ENCODE measurements at places on chromosomes 1 and 21.

DNA sequence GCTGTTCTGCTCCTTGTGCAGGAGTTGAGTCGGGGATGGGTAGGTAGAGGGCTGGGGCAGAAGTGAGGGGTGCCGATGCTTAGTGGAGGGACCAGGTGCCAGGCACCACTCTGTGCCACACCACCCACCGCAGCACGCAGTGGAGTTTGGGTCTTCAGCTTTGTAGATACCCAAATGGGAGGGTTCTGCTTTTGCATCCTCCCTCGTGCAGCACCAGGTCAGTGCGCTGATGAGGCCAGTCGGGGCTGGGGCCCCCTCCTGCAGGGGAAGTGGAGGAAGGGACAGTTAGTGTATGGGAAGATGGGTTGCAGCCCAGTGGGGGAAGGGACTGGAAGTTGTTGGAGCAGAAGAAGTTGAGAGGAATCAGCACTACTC lies 244.0 kb downstream of the RHOU start:
- DNase-seq = no peak

DNA sequence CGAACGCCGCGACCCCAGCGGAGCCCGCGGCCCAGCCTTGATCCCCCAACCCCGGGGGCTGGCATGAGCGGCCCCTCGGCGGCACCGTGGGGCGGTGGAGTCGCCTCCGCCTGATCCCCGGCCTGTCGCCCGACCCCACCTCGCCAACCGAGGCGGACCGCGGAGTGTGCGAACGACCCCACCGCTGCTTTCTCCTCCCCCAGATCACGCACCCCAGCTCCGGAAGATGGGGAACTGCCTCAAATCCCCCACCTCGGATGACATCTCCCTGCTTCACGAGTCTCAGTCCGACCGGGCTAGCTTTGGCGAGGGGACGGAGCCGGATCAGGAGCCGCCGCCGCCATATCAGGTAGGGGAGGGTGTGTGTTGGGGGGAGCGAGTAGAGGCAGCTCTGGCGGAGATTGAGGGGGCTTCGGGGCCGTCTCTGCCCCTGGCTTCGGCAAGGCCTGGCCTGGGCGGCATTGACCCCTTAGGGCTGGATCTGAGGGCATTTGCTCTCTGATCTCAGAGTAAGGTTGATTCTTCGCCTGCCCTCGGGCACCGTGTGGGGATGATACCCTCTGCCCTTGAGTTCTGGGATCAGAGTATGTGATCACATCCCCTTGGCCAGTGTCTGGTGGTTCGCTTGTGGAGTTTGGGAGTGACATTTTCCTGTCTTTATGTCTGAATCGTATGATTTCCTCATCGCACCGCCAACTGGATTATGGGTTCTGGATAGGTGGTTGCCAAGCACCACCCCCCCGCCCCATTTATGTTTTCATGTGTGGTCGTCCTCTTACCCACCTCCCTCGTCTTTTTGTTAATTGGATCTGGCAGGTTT lies 668 bp downstream of the RNF11 start:
- peak; percentile 42 for DNase-seq

GRCh38 chr1:182629499-182630096 lies 25.4 kb upstream of the RGS16 start:
- no peak for DNase-seq

GRCh38 chr1:205472737-205473441 lies 17.0 kb upstream of the BLACAT1 start:
- no peak for DNase-seq

GRCh38 chr1:111535256-111536191 lies 32.1 kb upstream of the ADORA3 start:
- no peak for DNase-seq

Data from fibroblast of skin of right biceps (primary cell).